ENCODE measurements at places on chromosomes 16 and 17.

- no peak overlapping the region for H3K4me3 ChIP-seq
- H3K27ac ChIP-seq: no peak overlapping the region
- H3K4me1 ChIP-seq: peaks cover 19% of the 10 kb centered on the region
- H3K27me3 ChIP-seq: no peaks in the 10 kb centered on the region
Measured at GRCh38 chr17:65527857-65528591, 33.4 kb downstream of the AXIN2 start.

- DNase-seq: no peak
- no peak overlapping the region for H3K4me3 ChIP-seq
- H3K4me1 ChIP-seq: peaks cover 1% of the 10 kb centered on the region
- H3K36me3 ChIP-seq: peaks cover 3% of the 10 kb centered on the region
- H3K27me3 ChIP-seq: no peaks in the 10 kb centered on the region
Measured at GRCh38 chr16:78317564-78318240, 218.2 kb downstream of the WWOX start.

DNA sequence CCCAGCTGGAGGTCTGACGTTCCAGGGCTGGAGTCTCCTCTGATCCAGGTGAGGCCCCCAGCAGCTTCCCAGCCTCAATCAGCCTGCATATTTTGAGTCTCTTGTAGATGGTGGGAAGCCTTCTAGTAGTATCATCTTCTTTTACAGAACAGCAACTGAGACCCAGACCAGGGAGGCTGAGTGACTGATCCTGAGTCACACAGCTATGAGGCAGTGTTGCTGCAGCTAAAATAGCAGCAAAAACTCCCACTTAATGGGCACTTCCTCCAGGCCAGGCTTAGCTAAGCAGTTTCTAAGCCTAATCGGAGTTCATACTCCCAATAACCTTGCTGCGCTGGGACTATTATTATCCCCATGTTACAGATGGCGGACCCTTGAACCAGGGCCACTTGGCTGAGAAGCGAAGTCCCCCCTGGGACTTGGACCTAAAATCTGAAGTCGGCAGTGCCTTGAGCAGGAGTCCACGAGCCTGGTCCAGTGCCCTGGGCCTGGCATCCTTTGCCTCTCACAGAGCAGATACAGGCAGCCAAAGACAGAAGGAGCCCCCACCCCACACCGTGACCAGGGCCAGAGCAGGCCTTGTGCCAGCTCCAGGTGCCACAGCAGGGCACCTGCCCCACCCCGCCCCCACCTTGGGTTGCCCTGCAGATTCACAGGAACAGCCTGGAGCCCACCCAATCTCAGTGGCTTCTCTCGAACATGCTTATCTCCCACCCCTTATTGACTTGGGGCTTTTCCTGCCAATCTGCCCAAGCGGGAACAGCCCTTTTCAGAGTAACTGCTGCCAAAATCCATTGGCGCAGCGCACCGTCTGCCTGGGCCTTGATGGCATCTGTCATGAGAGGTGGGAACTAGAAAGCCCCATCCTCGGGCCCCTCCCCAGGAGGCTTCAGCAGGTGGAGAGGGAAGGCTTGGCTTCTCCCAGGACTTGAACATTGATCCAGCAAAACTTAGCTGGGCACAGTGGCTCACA, 65.1 kb downstream of the SOCS1 start:
- H3K4me3 ChIP-seq: no peak overlapping the region
- peaks cover 2% of the 10 kb centered on the region for H3K36me3 ChIP-seq
- no peaks in the 10 kb centered on the region for H3K27me3 ChIP-seq

GRCh38 chr16:58022601-58023371, 2.8 kb upstream of the MMP15 start:
- peaks cover 10% of the 10 kb centered on the region for H3K4me1 ChIP-seq
- H3K27me3 ChIP-seq: peaks cover 10% of the 10 kb centered on the region
- H3K36me3 ChIP-seq: no peaks in the 10 kb centered on the region
- DNase-seq: no peak
- no peak overlapping the region for H3K4me3 ChIP-seq

DNA sequence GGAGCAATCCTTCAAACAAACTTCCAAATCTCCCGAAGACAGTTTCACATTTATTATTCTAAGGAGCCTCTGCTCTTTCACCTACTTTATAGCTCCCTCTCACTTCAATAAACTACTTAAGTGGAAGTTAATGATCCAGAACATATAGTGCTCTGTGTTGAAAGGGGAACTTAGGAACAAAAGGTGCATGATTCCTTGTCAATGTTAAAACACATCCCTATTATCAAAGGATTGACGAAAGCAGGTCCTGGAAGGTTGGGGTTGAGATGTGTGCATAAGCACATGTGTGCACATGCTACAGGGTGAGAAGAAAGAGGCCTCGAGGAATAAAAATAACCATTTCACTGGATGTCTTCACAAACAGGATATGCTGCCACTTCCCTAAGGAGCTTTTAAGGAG, 170.3 kb downstream of the SLC39A11 start:
- H3K27me3 ChIP-seq: no peaks in the 10 kb centered on the region
- H3K36me3 ChIP-seq: peaks cover 3% of the 10 kb centered on the region
- no peak for DNase-seq
- H3K4me1 ChIP-seq: no peaks in the 10 kb centered on the region

- peaks cover 40% of the 10 kb centered on the region for H3K4me1 ChIP-seq
- no peak for DNase-seq
- H3K27ac ChIP-seq: no peak overlapping the region
- H3K4me3 ChIP-seq: peak overlapping the region; percentile 89
- no peaks in the 10 kb centered on the region for H3K36me3 ChIP-seq
Measured at GRCh38 chr17:48611681-48612455, 1.1 kb upstream of the HOXB7 start.

GRCh38 chr16:17845031-17845430, 374.3 kb upstream of the XYLT1 start:
- no peak overlapping the region for H3K4me3 ChIP-seq
- H3K27ac ChIP-seq: no peak overlapping the region
- peaks cover 5% of the 10 kb centered on the region for H3K27me3 ChIP-seq
- no peaks in the 10 kb centered on the region for H3K36me3 ChIP-seq
- no peaks in the 10 kb centered on the region for H3K4me1 ChIP-seq

DNA sequence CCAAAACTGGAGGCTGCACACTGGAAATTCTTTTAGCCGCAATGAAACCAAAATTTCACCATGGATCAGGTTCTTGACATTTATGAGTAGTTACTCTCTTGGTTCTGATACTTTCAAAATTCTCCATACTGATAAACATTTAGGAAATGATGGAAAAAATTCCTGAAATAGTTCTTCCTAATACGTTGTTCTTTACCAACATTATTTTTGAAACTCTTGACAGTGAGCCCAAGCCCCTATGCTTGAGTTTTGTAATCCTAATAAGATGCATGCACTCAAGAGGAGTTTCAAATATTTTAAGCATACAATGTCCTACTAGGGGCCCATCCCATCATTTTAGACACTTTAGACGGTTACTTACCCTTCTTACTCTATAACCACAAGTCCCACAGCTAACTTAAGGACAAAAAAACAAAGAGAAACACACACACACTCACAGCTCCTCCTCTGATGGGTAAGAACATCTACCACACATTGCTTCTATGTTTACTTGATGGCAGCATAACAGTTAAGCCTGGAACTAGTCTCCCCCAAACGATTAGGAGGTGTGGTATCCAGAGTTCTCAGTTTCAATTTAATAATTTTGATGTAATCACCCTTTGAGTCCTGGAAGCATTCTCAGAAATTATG, 3.7 kb downstream of the VEZF1 start:
- H3K4me3 ChIP-seq: no peak overlapping the region
- peaks cover 9% of the 10 kb centered on the region for H3K36me3 ChIP-seq
- H3K27me3 ChIP-seq: no peaks in the 10 kb centered on the region
- H3K4me1 ChIP-seq: peaks cover 70% of the 10 kb centered on the region
- DNase-seq: no peak
- peak overlapping the region; percentile 18 for H3K27ac ChIP-seq

DNA sequence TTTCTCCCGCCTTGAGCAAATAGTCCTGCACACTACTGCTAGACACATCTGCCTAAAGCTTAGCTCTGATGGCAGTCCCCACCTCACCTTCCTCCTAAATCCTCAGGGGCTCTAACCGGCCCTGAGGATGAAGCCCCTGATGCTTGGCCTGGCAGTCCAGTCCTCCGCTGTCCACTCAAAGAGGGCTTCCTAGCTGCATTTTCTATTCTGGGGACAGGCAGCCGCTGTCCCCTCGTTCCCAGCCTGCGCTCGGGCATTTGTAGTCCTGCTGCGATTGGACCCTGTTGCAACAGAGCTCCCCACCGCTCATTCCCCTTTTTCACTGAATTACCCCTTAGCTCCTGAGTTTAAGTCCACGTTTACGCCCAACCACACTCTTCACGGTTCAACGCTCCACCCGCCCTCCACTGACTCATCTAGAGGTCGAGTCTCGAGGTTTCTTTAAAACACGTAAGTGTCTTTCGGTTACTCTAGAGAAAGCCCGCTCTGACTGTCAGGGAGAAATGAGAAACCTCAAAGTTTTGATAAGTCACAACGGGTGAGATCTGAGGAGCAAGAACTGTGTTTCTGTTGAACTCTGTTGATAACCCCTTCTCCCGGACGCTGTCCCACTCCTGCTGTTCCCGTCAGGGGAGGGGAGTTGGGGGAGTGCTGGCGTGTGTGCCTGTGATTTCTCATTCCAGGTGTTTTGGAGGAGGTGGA, 4.5 kb downstream of the CCR7 start:
- H3K4me1 ChIP-seq: peaks cover 53% of the 10 kb centered on the region
- peak overlapping the region; percentile 99 for H3K4me3 ChIP-seq
- peak; percentile 85 for DNase-seq
- peaks cover 92% of the 10 kb centered on the region for H3K36me3 ChIP-seq

- no peaks in the 10 kb centered on the region for H3K27me3 ChIP-seq
- peak within 1 kb of the TSS; percentile 86 for H3K4me3 ChIP-seq
- peaks cover 18% of the 10 kb centered on the region for H3K36me3 ChIP-seq
- H3K27ac ChIP-seq: peak within 1 kb of the TSS; percentile 88
- peak; percentile 74 for DNase-seq
- H3K4me1 ChIP-seq: peaks cover 52% of the 10 kb centered on the region
Measured at GRCh38 chr17:76240461-76241203, at the start of gene RNF157. TSS of gene RNF157 (minus strand) at chr17:76240493. CDS start at chr17:76240240, 253 bp downstream.

GRCh38 chr16:86833136-86833535, 254.8 kb downstream of the FOXL1 start:
- H3K27me3 ChIP-seq: peaks cover 19% of the 10 kb centered on the region
- no peak for DNase-seq
- H3K27ac ChIP-seq: no peak overlapping the region
- no peaks in the 10 kb centered on the region for H3K36me3 ChIP-seq
